ENCODE measurements at places on chromosomes 7 and 10.

DNA sequence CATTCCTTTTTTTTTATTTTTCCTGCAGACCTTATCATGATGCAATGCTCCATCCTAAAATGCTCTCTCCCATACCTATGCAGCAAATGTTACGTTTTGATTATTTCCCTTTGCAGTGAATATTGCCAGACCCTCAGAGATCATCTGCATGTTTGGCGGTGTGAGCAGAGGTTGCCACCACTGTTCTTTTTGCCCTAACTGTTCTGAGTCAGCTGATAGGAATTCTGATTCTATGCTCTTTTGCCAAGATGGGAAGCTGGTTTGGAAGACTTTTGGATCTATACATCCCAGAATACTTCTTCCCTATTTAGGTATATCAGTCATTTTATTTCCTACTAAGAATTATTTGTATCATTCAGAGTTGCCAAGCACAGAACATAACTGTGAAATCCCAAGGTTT, 130.5 kb downstream of the KLF6 start:
- no peak for DNase-seq

DNA sequence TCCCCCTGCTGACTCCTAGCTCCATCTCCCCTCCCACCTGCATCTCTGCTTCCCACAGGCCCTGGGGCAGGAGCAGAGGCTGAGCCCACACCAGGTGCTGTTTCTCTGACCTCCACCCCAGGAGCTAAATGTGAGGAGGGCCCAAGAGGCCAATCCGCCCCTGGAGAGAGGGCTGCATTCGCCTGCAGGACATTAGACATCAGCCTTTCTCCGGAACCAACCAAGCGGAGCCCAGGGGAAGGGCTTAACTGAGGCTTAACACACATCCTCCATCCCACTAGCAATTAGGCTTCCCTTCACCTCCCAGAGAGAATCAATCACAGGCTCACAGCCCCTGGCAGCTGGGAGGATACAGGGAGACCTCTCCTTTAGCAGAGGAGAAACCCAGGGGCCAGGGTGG, 50.5 kb downstream of the SH3PXD2A start:
- no peak for DNase-seq

- no peak for DNase-seq
Observed at GRCh38 chr10:104957178-104957841, 316.2 kb downstream of the SORCS3 start.

- DNase-seq: no peak
Observed at GRCh38 chr10:25747084-25747483, 186.9 kb upstream of the MYO3A start.

GRCh38 chr7:103772171-103772773, 217.2 kb downstream of the RELN start:
- no peak for DNase-seq

GRCh38 chr10:45809837-45810236, 37.5 kb downstream of the AGAP4 start:
- peak; percentile 73 for DNase-seq

- peak; percentile 27 for DNase-seq
Observed at GRCh38 chr10:125549653-125550052, 133.3 kb downstream of the TEX36 start.

DNA sequence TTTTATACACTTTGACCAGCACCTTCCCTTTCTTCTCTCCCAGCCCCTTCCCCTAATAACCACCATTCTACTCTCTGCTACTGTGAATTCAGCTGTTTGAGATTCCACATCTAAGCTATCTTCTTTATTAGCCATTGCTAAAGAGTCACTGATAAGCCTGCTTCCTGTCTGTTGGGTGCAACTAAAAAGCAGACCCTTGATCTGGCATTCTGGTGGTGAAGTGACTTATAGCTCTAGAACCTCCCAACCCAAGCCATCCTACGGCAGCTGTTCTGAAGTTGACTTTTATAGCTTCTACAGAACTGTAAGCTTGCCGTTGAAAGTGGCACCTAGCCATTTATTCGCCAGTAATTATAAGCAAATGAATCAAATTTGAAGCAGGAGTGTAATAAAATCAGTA, 105.6 kb downstream of the AHR start:
- no peak for DNase-seq

DNA sequence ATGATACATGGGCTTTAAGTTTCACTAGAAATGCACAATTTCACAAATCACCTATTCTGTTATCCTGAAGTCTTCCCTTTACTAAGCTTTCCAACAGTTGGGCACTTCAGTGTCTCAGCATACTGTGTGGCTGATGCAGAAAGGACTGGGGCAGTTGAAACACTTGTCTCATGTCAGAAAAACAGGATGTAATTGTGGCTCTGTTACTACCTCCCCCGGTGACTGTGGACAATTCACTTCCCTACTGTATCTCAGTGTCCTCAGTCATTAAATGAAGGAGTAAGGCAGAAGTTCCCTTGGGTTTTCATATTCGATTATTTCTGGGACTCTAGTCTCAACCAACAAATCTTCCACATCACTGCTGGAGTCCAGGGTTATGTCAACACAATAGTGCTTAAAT, 17.9 kb downstream of the ANKRD22 start:
- DNase-seq: no peak

- DNase-seq: peak; percentile 74
Observed at GRCh38 chr7:5997210-5997808, 11.5 kb downstream of the PMS2 start.

DNA sequence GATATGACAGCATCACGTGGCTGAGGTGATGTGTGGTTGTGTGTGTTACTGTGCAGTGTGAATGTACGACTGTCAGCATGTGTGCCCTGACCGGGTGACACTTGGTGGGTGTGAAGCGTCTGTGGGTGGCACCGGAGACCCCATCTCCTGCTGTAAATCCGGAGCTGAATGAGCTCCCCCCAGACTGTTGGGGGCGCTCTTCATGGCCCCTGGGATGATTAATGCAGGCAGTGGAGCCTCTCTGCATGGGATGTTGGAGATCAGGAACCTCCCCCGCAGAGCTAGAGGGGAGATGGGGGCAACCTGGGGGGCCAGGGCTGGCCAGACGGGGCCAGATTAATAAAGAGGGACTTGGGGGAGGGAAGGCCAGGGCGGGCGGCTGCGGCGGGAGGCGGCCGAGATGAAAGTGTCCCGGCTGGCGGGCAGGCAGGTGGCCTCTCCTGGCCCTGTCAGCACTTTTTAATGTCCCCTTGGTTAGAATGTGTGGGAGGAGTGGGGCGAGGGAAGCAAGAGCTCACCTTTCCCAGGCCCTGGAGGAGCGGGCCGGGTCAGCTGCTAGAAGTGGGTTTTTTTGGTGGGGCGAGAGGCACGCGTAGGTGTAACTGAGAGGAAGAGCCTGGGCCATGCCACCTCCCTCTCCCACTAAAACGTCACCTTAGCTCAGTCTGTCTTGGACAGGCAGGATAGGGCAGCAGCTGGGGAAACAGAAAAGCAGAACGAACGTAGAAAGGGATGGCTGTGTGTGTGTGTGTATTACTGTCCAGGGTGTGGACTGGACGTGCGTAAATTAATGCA, 34.1 kb downstream of the HIF1AN start:
- DNase-seq: peak; percentile 27

DNA sequence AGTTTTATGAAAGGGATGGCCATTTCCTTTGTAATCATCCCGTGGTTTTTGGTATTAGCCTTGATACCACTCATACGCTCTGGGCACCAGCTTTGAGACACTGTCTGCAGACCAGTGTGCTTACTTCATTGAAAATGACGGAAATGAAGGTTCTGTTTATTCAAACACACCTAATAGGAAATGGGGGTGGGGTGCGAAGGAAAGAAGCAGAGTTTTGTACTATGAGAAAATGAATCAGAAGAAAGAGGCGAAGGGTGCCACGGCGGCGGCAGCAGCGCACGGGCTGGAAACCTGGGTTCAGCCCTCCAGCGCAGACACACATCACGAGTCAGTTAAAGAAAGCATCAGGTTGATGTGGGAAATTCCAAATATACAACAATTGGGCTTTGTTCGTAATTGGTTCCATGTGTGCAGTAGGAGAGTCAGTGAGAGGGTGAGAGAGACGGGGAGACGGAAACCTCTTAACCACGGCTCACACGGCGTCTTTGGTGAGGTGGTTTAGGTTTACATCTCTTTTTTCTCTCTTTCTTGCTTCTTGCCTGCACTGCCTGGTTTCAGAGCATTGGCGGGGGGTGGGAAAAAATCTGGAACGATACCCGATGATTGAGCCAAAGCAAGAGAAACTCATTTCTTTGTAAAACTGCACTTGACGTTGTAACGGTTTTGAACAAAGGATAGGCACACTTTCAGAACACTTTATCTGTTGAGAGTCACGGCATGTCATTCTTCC, 321.2 kb downstream of the FRMD4A start:
- peak; percentile 43 for DNase-seq

DNA sequence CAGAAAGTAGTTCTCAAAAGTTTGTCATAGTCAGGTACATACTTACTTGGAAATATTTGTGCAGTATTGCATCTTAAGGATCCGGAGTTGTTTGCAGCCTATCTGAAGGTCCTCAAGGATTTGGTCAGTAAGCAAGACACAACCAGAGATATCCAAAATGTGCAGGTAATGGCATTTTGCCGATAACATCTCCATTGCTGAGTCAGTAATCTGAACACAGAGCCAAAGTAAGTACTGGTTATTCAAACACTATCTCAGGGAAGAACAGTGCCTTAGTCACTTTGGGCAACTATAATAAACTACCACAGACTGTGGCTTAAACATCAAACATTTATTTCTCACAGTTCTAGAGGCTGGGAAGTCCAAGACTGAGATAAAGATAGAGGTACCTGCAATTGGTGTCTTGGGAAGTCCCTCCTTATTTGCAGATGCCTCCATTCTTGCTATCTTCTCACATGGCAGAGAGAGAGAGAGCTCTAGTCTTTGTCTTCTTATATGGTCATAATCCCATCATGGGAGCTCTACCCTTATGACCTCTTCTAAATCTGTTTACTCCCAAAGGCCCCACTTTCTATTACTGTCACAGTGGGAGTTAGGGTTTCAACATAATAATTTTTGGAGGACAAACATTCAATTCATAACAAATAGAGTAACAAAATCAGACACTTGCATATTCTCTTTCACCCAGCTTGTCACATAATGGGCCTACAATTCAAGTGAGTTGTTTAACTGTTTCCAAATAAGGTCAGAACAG, 73.4 kb downstream of the FAM185A start:
- DNase-seq: no peak

- no peak for DNase-seq
Observed at GRCh38 chr7:2278026-2278425, 36.0 kb downstream of the NUDT1 start.

DNA sequence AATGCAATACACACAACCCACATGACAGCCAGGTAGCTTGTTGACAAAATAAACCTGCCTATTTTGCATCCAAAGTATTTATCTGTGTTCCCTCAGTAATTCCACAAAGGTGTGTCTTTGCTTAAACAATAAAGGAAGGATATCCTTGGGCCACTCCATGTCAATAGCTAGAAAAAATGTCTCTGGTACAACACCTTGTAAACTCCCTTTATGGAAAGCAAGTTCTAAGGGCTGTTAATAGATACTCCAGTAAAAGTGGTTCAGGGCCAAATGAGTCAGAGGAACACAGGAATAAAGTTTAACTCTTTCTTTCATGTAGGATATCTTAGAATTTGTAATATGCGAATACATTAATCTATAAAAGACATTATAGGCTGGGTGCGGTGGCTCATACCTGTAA, 96.9 kb upstream of the LRRTM3 start:
- no peak for DNase-seq

- DNase-seq: no peak
Observed at GRCh38 chr7:29623973-29624372, 60.3 kb downstream of the PRR15 start.

DNA sequence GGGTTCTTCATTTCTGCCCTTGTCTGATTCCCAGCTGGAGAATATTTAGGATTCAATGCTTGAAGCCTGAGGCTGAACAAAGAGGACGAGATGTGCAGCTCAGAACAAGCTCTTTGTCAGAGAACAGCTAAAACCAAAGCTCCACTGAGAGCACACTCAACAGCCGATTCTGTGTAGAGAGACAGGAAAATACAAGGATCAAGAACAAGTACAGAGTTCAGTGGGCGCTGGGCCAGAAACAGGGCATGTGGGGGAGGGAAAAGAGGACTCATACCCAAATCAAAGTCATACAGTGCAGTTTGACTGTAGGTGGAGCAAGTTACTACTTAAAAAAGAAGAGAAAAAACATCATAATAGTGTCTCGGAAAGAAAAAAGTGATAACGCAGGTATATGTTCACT, at the start of gene AGMO:
AGMO (minus strand) TSS at position 181 of the 400 bp plus-strand sequence.
- no peak for DNase-seq

DNA sequence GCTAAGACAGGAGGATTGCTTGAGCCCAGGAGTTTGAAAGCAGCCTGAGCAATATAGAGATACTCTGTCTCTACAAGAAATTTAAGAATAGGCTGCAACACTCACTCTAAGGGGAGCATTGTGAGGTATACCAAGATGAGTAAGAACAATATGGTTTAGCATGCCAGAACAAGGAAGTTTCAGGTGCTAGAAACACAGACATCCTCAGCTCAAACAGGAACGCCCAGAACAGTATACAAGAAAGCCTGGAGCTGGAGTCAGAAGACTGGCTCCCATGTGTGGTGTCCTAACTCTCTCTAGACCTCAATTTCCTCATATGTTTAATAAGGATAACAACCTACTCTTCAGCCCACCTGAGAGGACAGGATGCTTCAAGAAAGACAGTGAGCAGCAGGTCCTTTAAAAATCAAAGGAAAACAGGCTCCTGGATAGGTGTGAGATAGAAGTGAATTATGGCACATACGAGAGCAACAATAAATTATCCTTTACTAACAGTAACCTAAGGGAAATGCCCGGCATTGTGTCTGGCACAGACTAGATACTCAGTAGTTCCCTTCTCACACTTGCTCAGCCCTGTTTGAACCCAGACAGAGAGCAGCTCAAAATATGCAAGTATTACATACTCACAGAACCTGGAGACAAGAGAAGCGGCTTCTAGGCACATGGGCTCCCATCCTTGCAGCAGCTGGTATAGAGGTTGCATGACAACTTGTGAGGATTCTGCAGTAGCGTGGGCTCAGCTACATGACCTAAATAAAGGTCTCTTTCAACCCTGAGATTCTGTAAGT, 45.4 kb downstream of the KAT6B start:
- DNase-seq: no peak

DNA sequence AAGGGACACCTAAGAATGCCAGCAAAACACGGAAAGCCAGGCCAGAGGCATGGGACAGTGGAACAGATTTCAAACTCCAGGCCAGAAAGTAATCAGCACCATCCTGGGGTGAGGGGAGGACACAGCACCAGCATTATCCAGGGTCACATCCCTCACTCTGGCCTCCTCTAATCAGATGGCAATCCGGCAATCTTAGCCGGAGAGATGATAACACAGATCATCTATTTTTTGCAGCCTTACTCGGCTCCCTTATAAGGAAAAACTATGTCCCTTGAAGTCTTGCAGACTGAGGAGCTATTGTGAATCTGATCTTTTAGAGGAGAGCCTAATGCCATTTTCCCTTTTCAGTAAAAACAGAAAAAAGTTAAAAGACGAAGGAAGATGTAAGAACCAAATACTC, 16.5 kb downstream of the TRIL start:
- no peak for DNase-seq
